Lung (tissue), 17 donors: ENCODE measurements at places on chromosomes 12 and 14. TPM values are rescaled to one million over a fixed set of nuclear protein-coding genes. Genes with fewer than 3 reads are reported as not detected.
A peak's percentile ranks its signal among the peaks of the same experiment; 100 is the strongest.

- no peak for DNase-seq
These were observed 206.7 kb upstream of the CPNE8 start for GRCh38 chr12:39112064-39112463.

- no peak for DNase-seq
These were observed 6.8 kb upstream of the KRT80 start for GRCh38 chr12:52198454-52199215.

DNA sequence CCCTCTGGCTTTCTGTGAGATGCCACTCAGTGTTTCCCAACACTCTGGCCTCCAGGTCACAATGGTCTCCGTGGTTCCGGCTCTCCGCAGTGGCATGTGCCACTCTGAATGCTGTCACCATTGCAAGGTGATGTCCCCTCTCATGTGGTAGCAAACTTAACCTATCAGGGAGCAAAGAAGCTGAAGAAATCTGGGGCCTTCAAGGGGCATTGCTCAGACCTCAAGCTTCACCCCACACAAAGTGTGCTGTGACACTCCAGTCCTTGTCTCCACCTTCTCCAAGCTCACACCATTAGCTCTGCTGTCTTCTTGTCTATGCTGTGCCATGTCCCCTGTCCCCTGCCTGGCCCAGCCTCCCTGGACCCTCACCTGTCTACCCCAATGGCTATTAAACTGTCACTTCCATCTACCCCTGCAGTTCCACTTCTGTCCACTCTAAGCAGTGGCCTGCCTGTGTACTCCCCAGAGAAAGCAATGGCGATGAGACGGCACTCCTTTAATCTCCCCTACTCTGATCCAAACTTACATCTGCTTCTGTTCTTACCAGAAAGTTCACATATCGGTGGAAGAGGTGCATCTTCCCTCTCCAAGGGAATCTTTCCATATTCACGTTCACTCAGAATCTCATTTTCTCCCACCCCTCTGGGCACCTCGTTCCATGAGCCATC lies 93.7 kb downstream of the DHRS2 start:
- no peak for DNase-seq

- DNase-seq = peak; percentile 8
These were observed 22.0 kb downstream of the LRTM2 start for GRCh38 chr12:1842183-1842904.

DNA sequence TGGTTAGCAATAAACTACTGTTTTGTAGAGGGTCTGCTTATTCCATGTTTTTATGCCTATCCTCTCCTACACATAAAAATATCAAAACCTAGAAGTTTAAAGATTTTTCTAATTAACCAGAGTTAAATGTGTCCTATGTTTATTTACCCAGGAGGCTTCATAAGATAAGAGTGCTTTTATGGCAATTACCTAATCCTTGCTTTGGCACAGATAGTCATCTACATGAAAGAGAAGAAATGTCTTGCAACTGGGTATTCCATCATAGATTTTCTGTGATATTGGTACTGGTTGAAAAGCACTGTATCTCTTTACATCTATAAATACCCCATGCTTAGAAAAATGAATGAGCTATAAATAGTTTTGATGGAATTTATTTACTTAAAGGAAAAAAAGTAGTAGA lies 277.1 kb downstream of the CPNE8 start:
- DNase-seq = no peak

DNA sequence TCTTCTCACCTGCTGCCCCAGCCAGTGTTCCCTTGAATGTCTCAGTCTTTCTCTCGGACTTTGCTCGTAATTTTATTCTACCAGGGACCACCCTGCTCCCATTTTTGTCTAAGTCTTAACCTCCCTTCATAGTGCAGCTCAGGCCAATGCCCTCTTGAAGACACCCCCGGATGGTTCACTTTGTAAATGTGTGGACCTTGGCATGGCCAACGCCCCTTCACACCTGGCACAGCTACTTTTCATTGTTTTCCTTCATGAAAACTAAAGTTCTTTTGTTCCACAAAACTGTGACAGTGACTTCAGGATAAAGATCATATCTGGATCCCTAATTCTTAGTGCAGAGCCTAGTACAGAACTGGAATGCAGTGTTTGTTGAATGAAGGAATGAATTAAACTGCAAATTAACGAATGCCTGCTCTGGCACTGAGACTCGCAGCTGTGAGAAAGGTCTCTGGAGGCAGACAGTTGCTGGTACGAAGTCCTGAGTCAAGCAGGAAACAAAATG lies 3.5 kb upstream of the RNASE4 start:
- no peak for DNase-seq

- DNase-seq = no peak
These were observed 360.2 kb downstream of the GALC start for GRCh38 chr14:87632796-87633195.

DNA sequence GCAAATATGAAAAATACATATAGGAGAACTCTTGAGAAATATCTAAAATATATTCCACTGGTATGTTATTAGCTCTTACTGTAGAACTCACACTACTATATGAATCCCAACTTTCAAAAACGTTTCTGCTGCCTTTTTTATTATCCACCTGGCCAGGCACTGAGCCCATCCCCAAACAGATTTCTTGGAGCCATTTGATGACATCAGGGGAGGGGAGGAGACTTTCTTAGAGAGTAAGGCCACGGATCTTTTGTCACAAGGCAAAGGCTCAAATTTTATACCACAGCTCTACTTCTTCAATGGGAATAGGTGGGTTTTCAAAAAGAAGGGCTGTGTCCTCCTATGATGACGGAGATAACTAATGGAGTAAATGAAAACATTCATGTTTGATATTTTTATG lies 83.0 kb downstream of the SLC25A21 start:
- DNase-seq = no peak

GRCh38 chr14:67002994-67003753 lies 186.1 kb upstream of the GARIN2 start:
- DNase-seq = no peak

DNA sequence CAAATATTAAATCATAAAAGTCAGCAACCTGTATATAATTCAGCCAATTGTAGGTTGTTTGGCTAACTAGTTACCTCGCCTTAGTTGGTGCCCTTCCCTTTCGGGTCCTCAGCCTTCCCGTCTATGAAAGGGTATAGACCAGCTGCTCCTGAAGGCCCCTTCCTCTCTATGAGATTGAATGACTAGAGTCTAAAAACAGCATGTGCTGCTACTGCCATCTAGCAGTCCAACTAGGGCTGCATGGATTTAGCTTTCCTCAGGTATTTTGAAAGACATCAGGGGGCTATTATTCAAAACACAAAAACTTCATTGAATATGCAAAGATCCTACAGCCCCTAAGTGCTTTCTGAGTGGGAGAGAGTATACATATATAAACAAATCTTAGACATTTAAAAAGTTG lies 37.0 kb upstream of the TMEM263 start:
- peak; percentile 46 for DNase-seq

- peak; percentile 73 for DNase-seq
These were observed 237.6 kb downstream of the SLC41A2 start for GRCh38 chr12:104720339-104721038.

DNA sequence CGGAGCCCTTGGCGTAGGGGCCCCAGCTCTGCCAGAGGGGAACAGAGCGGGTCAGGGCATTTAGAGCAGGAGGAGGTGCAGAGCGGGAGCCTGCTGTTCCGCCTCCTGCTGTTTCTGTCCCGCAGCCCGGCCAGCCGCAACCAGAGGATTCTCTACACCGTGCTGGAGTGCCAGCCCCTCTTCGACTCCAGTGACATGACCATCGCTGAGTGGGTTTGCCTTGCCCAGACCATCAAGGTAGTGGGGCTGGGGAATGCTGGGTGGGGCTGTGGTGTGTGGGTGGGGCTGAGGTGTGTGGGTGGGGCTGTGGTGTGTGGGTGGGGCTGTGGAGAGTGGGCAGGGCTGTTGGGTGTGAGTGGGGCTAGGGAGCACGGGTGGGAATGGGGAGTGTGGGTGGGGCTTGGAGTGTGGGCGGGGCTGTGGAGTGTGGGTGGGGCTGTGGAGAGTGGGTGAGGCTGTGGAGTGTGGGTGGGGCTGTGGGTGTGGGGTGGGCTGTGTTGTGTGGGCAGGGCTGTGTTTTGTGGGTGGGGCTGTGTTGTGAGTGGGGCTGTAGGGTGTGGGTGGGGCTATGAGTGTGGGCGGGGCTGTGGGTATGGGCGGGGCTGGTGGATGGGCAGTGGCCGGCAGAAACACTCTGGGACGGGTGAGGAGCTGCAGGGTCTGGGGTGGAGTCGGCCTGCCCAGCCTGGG lies 8.0 kb downstream of the ASPG start:
- DNase-seq = no peak

- no peak for DNase-seq
These were observed 45.7 kb upstream of the KCNA5 start for GRCh38 chr12:4997939-4998338.

DNA sequence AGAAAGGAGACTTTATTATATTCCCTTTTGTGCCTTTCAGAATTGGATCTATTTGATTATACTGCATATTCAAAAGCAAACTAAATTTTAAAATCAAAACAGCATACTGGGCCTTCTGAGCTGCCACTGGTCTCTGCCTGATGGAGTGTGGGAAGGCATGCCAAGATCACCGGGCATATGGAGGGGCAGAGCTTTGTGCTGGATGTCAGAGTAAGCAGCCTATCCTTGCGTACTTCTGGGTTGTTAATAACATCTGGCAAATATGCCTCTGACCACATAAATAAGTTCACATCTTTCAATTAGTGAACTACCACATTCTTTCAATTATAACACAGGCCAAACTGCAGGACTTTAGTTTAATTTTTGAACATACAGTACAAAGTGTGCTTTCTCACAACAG lies 18.3 kb downstream of the MLH3 start:
- no peak for DNase-seq

GRCh38 chr14:82879949-82880535 lies 1346.4 kb upstream of the SEL1L start:
- no peak for DNase-seq

DNA sequence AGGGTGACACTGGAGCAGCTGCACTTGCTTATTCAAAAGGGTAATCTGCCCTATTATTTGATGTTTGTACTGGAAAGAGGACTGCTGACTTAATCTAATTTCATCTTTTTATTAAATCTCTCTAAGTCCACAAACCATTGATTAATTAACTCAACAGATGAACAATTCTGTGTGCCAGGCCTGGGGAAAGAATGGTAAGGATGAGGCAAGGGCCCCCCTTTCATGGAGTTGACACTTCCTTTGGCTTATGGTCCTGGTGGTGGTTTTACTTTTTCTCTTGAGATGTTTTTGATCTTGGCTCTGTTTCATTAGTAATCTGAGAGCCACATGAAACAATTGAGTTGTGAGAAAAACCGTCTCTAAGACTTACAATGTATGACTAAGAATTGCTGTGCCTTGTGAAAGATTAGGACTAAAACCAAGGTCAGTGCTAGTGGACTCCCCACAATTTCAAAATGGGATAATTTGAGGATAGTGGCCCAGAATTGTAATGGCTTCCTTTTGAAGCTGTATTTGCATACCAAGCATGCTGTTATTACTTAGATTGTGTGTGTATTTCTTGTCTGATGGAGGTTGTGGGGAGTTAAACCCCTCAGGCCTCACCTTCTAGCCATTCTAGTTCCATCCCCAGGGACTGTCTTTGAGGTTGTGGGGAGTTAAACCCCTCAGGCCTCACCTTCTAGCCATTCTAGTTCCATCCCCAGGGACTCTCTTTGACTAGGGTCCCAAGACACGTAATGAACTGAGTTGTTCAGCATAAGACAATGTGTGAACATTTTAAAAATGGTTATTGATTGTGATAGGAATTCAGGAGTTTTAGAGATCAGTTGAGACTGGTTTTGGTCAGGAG lies 52.5 kb upstream of the EVL start:
- no peak for DNase-seq

DNA sequence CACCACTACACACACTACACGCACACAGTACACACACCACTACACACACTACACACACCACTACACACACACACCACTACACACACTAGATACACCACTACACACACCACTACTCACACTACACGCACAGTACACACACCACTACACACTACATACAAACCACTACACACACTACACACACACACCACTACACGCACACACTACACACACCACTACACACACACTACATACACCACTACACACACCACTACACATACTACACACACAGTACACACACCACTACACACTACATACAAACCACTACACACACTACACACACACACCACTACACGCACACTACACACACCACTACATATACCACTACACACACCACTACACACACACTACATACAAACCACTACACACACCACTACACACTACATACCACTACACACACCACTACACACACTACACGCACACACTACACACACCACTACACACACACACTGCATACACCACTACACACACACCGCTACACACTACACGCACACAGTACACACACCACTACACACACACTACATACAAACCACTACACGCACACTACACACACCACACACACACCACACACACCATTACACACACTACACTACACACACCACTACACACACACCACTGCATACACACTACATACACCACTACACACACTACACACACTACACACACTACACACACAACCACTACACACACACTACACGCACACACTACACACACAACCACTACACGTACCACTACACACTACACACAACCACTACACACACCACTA lies 11.7 kb downstream of the NOC4L start:
- no peak for DNase-seq

- DNase-seq = no peak
These were observed 174.9 kb upstream of the RASSF8 start for GRCh38 chr12:25783566-25783965.

DNA sequence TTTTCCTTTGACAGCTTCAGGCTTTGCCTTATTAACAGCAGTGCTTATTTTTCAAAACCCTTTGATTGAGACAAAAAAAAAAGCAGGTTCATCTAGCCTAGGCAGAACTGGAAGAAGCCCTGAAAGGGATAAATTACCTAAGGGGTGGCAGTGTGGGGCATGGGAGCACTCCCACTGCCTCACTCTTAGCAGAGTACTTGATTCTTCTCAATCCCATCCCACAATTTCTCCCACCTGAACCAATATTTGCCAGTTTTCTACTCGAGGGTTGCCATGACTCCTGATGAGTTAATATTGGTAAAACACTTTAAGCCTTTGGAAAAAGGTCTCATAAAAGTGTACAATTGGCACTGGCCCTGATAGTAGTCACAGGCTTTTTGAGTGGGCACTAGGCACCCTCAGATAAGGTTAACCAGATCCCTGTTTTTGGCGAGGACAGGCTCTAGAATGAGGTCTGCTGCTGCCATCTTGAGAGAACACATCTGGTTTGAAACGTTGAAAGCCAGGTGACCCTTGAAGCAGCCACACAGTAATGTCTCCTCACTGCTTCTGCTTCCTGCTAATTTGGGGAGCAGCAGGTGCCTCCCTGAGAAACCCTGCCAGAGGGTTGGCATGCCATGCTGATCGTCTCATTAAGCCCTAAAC lies 320.0 kb downstream of the RAD51B start:
- DNase-seq = no peak

Gene AVPR1A
- 1.1 TPM for total RNA-seq

Gene PIP4K2C
- 19.3 TPM for total RNA-seq

Gene VRTN
- not detected for total RNA-seq

Gene CLEC4C
- 0.60 TPM for total RNA-seq

Gene CD27
- total RNA-seq = 2.0 TPM

Gene OTOGL
- total RNA-seq = 0.71 TPM

Gene TAS2R8
- not detected for total RNA-seq

Gene KLRC2
- total RNA-seq = not detected

Gene NOVA1
- total RNA-seq = 3.2 TPM

Gene GEMIN2
- total RNA-seq = 7.3 TPM

Gene FGF6
- total RNA-seq = not detected

Gene GLIPR1L1
- total RNA-seq = not detected

Gene OTX2
- total RNA-seq = not detected

Gene CLEC9A
- total RNA-seq = 0.12 TPM

Gene INHBC
- total RNA-seq = not detected

Gene OR10P1
- not detected for total RNA-seq
